ENCODE measurements at places on chromosomes 6 and 20.

GRCh38 chr6:160238761-160239751, 19.6 kb downstream of the SLC22A2 start:
- no peak for DNase-seq

- no peak for DNase-seq
Observed at GRCh38 chr6:99080191-99080590, 132.4 kb upstream of the FBXL4 start.

GRCh38 chr6:150176152-150176551, 33.3 kb downstream of the PPP1R14C start:
- no peak for DNase-seq

DNA sequence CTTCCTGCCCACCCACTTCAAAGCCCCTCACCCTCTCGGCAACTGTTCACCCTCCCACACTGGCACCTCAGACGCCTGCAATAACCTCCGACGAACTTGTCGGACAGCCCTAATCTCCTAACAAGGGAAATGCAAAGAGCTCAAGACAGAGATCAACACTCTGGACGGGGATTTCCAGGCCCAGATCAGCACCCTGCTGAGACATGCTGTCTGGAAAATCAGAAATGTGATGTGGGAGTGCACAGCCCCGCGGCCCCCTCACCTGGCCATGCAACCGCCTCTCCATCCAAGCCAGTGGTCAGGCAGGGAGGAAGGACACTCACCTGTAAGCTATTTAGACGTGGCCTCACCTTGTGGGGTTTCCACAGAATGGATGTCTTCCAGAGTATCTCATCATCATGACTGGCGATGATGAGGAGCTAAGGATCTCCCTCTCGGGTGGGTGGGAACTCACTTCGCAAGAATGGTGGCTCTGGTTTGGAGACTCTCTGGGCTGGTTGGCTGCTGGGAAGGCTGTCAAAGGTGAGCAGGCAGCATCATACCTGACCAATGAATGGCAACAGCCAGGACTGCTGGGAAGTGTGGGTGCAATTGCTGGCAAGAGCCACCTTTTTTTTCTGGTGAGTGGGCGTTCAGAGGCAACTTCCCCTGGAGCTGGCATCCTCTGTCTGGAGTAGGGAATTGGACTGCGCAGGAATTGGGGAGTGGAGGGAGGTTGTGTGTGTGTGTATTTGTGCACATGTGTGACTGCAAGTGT, 28.1 kb upstream of the ADTRP start:
- DNase-seq = no peak

DNA sequence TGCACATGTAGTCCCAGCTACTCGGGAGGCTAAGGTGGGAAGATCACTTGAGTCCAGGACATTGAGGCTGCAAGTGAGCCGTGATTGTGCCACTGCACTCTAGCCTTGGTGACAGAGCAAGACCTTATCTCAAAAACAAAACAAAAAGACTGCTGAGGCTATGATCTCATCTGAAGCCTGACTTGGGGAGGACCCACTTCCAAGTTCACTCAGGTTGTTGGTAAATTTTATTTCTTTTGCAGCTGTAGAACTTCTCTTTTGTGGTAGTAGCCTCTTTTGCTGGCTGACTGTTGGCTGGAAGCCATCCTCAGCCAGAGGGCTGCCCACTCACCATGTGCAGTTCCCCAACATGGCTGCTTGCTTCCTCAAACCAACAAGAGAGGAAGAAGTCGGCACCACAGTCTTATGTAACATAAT, 36.8 kb upstream of the ME1 start:
- DNase-seq = no peak

- DNase-seq = no peak
Observed at GRCh38 chr6:161649841-161650240, 376.0 kb upstream of the AGPAT4 start.

DNA sequence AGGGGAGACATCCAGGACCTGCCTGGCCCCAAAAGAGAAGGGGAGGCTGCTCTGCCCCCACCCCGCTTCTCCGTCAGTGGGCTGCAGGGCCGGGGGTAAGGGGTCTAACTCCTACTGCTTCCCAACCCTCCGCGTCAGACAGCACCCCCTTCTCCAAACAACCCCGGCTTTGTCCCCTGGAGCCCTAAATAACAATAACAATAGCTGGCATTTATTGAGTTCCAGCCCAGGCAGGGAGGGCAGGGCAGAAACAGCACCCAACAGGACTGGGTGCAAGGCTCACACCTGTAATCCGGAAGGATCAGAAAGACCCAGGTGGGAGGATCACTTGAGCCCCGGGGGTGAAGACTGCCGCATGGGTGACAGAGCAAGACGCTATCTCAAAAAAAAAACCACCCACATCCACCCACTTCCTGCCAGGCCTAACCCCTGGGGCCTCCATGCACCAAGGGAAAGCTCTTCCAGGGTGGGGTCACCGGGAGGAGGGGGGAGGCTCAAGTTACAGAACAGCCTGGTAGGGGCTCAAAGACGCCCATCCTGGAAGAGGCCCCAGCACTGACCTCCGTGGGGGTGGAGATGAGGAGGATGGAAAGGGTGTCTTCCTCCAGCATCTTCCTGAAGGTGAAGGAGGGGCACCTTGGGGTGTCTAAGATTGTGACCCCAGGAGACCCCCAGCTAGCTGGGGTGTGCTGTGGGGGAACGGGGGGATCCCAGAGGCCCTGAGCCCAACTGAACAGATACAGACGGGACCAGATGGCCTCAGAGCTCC, 1.3 kb upstream of the FNDC11 start:
- DNase-seq = no peak

GRCh38 chr6:94175465-94175864, 756.1 kb upstream of the EPHA7 start:
- no peak for DNase-seq

- peak; percentile 46 for DNase-seq
Observed at GRCh38 chr20:21702553-21703470, 2.7 kb upstream of the PAX1 start.

DNA sequence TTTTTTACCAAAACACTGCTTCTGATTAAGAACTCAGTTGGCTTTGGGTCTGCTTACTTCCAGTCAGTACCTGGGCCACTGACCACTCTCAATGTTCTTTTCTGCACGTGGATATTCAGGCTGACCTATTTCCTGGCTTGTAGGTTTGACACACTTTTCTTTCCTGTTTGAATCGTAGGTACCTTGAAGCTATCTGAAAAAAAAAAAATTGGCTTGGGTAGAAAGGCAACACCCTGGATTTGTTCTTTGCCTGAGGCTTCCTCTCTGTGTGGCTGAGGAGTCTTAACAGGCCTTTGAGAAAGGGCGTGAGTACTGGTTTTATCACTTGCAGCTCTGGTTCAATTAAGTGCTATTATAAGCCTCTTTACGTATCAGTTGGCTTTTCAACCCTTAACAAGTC, 60.6 kb upstream of the IL20RA start:
- no peak for DNase-seq

DNA sequence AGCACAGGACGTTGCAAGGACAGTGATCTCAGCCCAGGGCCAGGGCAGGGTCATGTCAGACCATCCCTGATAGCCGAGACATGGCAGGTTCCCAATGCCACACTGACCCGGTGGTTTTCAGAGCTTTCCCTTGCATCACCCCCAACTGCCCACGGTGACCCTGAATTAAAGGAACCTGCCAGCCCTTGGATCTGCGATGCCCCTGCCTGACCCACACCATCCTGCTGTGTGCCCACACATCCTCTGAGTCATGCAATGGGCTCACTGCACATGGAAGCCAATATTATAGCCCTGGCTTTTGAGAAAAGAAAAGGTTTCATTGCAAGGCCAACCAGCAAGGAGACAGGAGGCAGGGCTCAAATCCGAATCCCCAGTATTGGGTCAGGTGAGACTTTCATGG, 132.6 kb upstream of the CST7 start:
- no peak for DNase-seq

GRCh38 chr6:69311888-69312287, 484.9 kb downstream of the LMBRD1 start:
- DNase-seq = no peak

- peak; percentile 64 for DNase-seq
Observed at GRCh38 chr6:113591896-113592827, 265.0 kb upstream of the MARCKS start.

- DNase-seq = peak; percentile 73
Observed at GRCh38 chr20:62818592-62819493, 2.0 kb downstream of the COL9A3 start.

DNA sequence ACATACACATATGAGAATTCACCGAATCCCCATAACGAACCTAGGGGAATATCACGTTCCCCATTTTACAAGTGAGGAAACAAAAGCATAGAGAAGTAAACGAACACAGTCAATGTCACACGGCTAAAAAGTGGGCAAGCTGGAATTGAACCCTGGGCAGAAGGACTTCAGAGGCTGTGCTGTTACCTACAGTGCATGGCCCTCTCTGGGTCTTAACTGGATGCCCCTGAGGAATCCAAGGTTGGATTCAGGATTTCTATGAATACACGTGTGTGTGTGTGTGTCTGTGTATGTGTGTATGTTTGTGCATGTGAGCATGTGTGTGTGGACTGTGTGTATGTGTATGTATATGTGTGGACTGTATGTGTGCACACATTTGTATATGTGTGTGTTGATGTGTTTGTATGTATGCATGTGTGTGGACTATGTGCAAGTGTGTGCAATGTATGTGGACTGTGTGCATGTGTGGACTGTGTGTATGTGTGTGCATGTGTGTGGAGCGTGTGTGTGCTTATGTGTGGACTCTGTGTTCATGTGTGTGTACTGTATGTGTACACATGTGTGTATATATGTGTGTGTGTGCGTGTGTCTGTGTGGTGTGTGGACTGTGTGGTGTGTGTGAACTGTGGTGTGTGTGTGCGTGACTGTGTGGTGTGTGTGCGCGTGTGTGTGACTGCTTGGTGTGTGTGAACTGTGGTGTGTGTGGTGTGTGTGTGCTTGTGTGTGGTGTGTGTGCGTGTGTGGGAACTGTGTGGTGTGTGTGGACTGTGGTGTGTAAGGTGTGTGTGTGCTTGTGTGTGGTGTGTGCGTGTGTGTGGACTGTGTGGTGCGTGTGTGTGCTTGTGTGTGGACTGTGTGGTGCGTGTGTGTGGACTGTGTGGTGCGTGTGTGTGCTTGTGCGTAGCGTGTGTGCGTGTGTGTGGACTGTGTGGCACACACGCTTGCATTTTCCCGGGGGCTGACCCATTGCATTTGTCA, 49.0 kb downstream of the HNF4A start:
- DNase-seq = no peak

DNA sequence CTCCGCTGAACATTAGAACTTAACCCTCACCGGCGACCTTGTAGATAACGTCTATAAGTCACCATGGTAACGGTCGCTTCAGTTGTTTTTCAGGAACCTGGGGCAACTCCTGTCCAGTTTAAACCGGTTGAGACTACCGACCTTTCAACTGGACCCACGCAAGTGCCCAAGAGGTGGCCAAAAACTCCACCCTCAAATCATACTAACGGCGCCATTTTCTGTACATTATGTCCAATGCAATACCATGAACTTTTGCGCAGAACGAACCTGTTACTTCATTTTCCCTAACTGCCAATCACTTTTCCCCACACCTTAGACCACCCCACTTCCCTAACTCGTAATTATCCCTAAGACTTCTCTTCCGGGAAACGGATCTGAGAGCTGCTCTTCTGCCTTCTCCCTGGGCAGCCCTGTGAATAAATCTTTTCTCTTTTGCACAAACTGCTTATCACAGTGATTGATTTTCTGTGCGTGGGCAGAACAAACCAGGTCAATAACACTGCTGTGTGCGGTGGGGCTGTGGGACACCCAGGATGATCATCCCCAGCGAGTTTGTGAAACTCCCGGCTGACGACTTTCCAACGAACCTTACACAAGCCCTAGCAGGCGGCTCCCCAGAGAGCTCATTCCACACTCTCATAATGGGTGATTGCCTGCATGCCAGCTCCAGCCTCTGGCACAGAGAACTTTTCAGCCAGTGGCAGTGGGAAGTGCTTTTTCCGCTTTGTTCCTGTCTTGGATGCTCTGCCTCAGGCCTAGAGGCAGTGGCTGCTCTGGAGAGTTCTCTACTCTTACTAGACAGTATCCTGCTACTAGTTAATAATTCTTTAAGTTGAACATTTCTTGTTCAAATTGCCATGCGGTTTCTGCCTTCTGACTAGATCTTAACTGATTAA, 28.6 kb downstream of the GPX5 start:
- no peak for DNase-seq

DNA sequence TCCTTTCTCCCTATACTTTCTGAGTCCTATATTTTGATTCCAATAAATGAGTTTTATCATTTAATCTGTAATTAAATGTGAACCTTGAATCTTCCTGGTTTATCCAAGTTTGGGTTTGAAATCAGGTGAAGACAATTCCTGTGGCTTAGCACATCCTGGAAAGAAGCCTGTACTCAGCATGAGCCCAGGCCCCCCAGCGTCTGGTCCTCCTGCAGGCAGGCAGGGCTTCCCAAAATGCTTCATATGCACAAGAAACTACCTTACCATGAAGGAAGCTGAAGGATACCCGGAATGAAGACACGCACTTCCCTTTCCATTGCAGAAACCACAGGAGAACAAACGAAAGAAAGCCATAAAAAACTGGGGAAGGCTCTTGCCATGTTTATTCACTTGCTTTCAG, 157.4 kb upstream of the PDE10A start:
- DNase-seq = no peak

GRCh38 chr6:153959276-153959675, 79.8 kb upstream of the OPRM1 start:
- DNase-seq = no peak

DNA sequence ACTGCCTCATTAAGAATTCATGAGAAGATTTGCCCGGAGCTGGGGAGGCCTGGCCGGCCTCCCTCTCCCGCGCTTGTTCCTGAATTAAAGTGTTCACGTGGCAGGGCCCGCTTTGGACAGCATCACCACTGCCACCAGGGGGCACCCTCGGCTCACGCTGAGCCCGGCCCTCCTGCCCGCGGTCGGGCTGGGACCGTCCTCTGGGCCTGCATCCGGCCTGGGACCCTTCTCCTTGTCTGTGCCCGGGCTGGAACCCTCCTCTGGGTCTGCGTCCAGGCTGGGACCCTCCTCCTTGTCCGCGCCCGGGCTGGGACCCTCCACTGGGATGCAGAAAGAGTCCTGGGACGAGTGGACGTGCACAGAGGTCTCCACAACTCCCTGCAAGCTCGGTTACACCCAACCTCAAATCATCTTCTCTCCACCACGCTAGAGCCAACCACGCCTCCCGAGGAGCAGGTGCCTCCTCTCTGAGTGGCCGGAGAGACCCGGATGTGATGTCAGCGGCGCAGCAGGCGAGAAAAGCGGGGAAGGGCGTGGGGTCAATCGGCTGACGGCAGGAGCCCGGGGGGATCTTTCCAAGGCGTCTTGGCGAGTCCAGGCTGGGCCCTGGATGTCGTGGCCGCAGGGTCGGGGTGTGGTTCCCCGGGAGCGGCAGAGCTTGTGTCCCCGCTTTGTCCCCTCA, 50.9 kb upstream of the DACT2 start:
- DNase-seq = no peak

- no peak for DNase-seq
Observed at GRCh38 chr6:4781426-4781825, 5.2 kb downstream of the CDYL start.

DNA sequence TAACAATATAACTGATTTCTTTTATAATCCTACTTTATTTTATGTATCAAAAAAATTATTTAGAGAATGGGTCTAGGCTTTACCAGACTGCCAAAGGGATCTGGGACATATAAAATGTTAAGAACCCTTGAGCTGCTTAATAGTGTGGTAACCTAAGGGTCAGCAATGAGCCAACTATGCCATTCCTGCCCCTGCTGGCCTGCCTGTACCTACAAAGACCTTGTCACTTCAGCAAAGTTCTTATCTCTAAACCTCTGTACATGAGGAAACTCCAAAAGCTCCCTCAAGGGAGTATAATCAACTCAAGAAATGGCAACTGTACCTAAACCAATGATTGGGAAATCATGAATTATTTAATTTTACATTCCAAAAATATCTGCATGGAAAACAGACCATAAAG, 266.9 kb downstream of the PKHD1 start:
- DNase-seq = no peak

Measured in adipocyte (in vitro differentiated cells).